ENCODE measurements at places on chromosomes 2 and 18. TPM values are rescaled to one million over a fixed set of nuclear protein-coding genes. Genes with fewer than 3 reads are reported as not detected.

NAT8 gene
- total RNA-seq: not detected

GRCh38 chr2:3142961-3143571, 234.6 kb downstream of the EIPR1 start:
- no peak for DNase-seq
- H3K36me3 ChIP-seq: no peaks in the 10 kb centered on the region
- no peaks in the 10 kb centered on the region for H3K4me1 ChIP-seq

POLR1A gene
- total RNA-seq: 23.5 TPM

DNA sequence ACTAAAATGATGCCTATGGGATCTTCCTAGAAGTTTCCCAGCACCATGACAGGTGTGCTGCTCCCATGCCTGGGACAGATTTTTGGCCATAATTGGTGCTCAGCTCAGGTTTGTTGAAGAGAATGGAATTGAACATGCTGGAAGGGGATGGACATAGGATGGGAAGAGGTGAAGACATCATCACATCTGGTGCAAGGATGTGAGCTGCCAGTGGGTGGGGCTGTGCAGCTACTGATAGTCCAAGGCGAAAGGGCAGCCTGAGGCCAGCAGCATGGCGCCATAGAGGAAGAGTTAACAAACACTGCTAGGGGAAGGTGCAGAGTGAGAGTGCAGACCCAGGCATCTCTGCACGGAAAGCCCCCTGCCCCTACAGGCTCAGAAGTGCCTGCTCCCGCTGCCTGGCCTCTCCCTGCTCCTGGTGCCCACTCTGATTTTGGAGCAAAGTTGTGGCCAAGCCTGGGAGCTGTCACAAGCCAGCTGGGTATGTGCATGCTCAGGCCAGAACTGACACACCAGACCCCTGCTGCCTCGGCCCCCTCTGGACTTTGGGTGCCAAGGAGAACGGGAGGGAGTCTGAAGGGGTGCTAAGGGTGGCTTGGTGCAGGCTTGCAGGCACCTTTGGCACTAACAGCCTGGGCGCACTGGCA, 178.6 kb downstream of the ZBTB7C start:
- peak; percentile 14 for DNase-seq
- H3K36me3 ChIP-seq: no peaks in the 10 kb centered on the region
- peaks cover 7% of the 10 kb centered on the region for H3K4me1 ChIP-seq
- H3K27ac ChIP-seq: no peak overlapping the region

SLC4A3 gene
- total RNA-seq: not detected

- H3K4me1 ChIP-seq: no peaks in the 10 kb centered on the region
- no peak overlapping the region for H3K27ac ChIP-seq
- no peak for DNase-seq
- peaks cover 39% of the 10 kb centered on the region for H3K27me3 ChIP-seq
Observed at GRCh38 chr18:80254971-80255500, 7.7 kb upstream of the PARD6G start.

Data from activated T-cell treated with anti-CD3 and anti-CD28 coated beads, Interleukin-2, amount 50 U/mL, for 72 hours (primary cell).